ENCODE measurements at places on chromosomes 13 and 19. TPM values are rescaled to one million over a fixed set of nuclear protein-coding genes. Genes with fewer than 3 reads are reported as not detected.

The OLFM4 gene
- 5.6 TPM for total RNA-seq

The ECSIT gene
- total RNA-seq, result 31.7 TPM

The DHDH gene
- 2.8 TPM for total RNA-seq

The PNMA8C gene
- total RNA-seq, result 1.2 TPM

The UBE2L5 gene
- total RNA-seq, result not detected

The NCR1 gene
- total RNA-seq, result 0.63 TPM

The CGB8 gene
- total RNA-seq, result not detected

The ZFP14 gene
- 3.8 TPM for total RNA-seq

The PLIN5 gene
- 7.5 TPM for total RNA-seq

The TEKTIP1 gene
- total RNA-seq, result 5.8 TPM

The METTL21C gene
- not detected for total RNA-seq

The MYPOP gene
- total RNA-seq, result 2.9 TPM

The ATP4A gene
- total RNA-seq, result not detected

The MUC16 gene
- 1.1 TPM for total RNA-seq

The ZNF329 gene
- total RNA-seq, result 9.0 TPM

The KLHL1 gene
- not detected for total RNA-seq

The ZNF99 gene
- 0.31 TPM for total RNA-seq

The LMTK3 gene
- 10.7 TPM for total RNA-seq

The CCDC70 gene
- total RNA-seq, result not detected

The ZNF223 gene
- total RNA-seq, result 5.6 TPM

The ADGRE3 gene
- 2.1 TPM for total RNA-seq

The KIR2DL3 gene
- total RNA-seq, result 0.15 TPM

The CNFN gene
- not detected for total RNA-seq

The NALCN gene
- 0.64 TPM for total RNA-seq

The TPTE2 gene
- 0.12 TPM for total RNA-seq

Data from lung (tissue), 17 donors.